ENCODE measurements at places on chromosomes 6 and 20. TPM values are rescaled to one million over a fixed set of nuclear protein-coding genes. Genes with fewer than 3 reads are reported as not detected.

Gene VSTM2L
- polyA plus RNA-seq, result 3.3 TPM

Gene TRMT11
- polyA plus RNA-seq, result 14.7 TPM

Gene PCSK2
- 3.7 TPM for polyA plus RNA-seq

Gene CPNE5
- polyA plus RNA-seq, result 7.7 TPM

Gene ASF1A
- polyA plus RNA-seq, result 19.0 TPM

Gene CTCFL
- polyA plus RNA-seq, result 0.20 TPM

Gene HLA-DRB5
- polyA plus RNA-seq, result 3.2 TPM

Gene NCOA7
- polyA plus RNA-seq, result 10.2 TPM

GRCh38 chr6:158500016-158500735 is 59.7 kb upstream of the TMEM181 start:
- DNase-seq, result no peak

DNA sequence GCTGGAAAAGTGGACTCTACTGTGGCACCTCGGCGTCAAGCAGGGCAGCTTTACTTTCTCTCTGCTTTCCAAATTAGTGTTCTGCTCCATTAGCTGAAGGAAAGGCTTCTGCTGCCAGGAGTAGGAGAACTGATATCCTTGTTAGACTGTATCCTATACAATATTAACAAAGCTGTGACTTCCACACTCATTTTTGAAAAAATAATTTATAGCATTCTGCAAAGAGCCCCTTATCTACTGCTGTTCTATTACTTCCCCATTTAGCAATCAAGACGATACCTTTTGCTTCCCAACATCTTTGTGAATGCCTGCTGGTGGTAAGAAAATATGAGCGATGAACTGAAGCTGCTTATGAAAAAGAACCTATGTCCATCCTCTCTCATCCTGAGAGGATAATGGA is 151.1 kb downstream of the UBE3D start:
- no peak for DNase-seq

DNA sequence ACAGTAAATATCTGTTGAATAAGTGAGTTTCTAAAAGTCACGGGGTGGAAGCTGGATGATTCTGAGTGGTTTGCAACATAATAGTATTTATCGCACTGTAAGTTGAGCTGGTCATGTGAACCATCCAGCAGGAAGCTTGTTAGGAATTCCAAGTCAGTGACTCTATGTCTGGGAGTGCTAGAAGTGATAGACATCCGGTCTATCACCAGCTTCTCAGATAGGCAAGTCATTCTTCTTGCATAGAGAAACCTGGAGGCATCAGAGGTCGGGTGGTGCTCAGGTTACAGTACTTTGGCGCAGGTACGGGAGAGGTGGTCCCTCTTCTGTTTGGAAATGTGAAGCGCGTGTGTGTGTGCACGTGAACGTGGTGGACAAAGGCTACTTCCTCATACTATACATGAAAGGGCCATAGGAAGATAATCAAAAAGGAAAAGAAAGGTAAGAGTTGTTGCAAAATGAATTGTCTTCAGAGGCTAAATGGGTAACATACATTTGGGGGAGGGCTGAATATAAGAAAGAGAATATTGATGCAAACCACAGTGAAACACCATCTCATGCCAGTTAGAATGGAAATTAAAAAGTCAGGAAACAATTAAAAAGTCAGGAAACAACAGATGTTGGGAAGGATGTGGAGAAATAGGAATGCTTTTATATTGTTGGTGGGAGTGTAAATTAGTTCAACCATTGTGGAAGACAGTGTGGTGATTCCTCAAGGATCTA is 299.3 kb upstream of the ZFP64 start:
- DNase-seq, result no peak
